ENCODE measurements at places on chromosomes 12 and 14. TPM values are rescaled to one million over a fixed set of nuclear protein-coding genes. Genes with fewer than 3 reads are reported as not detected.

DNA sequence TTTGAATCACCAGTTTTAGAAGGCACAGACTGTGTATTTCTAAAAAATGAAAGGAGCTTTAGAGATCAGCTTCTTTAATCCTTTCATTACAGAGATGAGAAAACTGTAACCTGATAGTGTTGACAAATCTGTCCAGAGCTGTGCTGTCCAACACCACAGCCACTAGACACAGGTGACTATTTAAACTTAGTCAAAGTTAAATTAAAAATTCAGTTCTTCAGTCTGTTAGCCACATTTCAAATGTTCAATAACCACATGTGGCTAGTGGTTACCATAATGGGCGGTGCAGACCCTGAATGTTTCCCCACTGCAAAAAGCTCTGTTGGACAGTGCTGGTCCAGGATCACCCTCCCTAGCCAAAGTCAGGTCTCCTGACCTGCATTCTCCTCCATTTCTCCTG is 21.6 kb downstream of the DAD1 start:
- no peak for DNase-seq
- H3K4me3 ChIP-seq: peak overlapping the region; percentile 50
- H3K27ac ChIP-seq: peak overlapping the region; percentile 96
- H3K36me3 ChIP-seq: no peaks in the 10 kb centered on the region
- no peaks in the 10 kb centered on the region for H3K27me3 ChIP-seq

- no peak overlapping the region for H3K27ac ChIP-seq
- no peaks in the 10 kb centered on the region for H3K27me3 ChIP-seq
- no peak for DNase-seq
These were observed 997.4 kb downstream of the FLRT2 start for GRCh38 chr14:86527312-86527711.

DNA sequence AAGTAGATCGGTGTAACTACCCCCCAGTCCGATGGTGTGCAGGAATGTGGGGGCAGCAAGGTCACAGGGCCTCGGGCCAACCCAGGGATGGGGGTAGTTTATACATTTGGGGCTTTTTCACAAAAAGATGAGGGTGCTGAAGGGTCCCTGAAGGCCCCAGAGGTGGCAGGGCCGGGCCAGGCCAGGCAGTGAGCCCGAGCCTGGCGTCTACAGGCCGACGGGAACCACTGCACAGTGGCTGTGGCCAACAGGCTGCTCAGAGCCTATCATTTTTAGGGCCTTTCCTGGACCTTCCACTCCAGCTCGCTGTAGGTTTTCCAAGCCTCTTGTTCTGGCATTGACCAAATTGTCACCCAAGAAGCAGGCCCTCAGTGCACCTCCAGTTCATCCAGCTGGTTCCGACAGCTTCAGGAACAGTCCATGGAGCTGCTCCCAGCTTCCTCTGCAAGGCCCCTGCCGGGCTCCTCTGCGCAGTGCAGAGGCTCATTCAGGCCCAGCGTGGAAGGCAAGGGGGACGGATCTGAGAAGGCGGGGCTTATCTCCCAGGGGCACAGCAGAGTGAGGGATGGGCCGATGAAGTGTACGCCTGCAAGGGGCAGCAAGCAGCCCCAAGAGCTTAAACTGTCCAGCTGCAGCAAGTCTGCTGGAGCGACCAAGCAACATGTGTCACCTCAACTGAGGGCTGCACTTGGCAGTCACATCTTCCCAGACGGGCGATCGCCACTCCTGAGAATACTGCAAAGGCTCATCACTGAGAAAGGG is 13.9 kb downstream of the CDCA4 start:
- no peaks in the 10 kb centered on the region for H3K36me3 ChIP-seq
- no peak overlapping the region for H3K27ac ChIP-seq
- H3K4me1 ChIP-seq: peaks cover 1% of the 10 kb centered on the region

- DNase-seq: no peak
- H3K4me1 ChIP-seq: no peaks in the 10 kb centered on the region
- no peaks in the 10 kb centered on the region for H3K36me3 ChIP-seq
- H3K4me3 ChIP-seq: no peak overlapping the region
These were observed 56.8 kb upstream of the PLXNC1 start for GRCh38 chr12:94091624-94092023.

Gene DIO2
- polyA plus RNA-seq: not detected

All from naive B cell (primary cell).